ENCODE measurements at places on chromosomes 7 and 10.

DNA sequence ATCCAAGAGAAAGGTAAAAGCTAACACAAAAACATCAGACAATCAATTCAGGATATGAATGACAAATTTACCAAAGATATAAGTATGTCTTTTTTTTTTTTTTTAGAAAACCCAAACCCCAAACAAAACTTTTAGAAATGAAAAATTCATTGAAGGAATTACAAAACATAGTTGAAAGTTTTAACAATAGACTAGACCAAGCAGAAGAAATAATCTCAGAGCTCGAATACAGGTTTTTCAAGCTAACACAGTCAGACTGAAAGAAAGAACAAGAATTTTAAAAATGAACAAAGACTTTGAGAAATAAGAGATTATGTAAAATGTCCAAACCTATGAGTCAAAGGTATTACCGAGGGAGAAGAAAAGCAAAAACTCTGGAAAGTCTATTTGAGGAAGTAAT is 198.3 kb upstream of the SLC26A5 start:
- H3K27ac ChIP-seq = no peak overlapping the region

DNA sequence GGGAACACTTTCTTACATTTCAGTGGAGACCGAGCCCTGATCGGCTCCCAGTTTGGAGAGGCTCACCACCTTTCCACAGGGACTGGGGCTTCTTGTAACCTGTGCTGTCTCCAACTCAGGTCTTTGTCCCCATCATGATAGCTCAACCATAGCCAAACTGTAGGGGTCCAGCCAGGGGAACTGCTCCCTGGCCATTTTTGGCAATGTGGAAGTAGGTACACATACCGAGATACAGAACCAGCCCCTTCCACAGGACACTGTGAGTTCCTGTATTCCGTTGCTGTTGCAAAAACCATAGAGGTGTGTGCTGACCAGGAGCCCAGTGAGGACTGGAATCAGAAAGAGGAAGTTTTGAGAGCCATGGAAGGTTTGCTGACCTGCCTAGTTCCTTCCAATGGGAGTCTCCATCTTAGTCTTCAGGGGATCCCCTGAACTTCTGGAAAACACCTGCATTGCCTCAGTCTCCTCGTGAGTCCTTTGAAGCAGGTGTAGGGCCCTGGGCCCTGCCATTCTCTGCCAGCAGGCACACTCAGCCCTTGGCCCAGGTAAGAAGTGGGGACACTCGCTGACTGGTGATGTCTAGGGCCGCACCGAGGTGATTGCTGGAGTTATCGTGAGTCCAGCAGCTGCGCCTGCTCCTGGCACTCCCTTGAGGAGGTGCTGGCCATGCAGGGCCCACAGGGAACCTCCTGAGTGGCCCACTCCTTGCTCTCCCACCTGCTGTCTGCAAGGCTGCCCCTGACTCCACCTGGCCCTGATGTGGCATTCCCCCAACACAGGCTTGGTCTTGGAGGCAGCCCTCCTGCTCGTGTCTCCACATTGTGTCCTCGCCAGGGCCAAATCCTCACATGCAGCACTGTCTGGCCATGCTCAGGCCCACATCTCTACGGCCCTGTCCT is 11.2 kb downstream of the WDFY4 start:
- H3K27me3 ChIP-seq = no peaks in the 10 kb centered on the region
- H3K36me3 ChIP-seq = no peaks in the 10 kb centered on the region
- DNase-seq = no peak
- H3K4me1 ChIP-seq = no peaks in the 10 kb centered on the region
- H3K4me3 ChIP-seq = no peak overlapping the region
- H3K27ac ChIP-seq = no peak overlapping the region

DNA sequence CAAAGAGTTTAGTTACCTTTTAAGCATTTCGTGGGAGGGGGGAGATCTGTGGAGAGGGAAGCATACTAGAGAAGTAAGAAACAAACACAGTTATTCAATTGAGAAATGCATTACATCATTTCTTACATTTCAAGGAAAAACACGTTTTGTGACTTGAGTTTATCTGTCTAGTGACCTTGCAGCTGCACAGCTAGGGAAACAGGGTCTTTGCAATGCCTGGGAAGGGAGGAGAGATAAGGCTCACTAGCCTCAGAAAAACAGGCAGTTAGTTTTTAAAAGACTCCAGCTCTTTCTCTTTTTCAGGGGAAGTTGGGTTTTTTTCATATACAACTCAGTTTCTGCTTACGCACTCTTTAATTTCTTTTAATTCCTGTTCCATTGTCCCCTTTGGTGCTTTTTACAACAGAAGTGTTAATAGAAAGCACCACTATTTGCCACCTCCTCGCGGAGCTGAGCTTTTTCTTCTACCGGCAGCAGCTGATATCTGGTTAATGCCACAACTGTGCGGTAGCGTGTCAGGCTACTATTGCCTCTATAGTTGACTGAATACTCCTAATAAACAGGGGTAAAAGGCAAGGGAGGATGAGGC is 5.6 kb downstream of the CYP3A43 start:
- H3K4me1 ChIP-seq = no peaks in the 10 kb centered on the region
- no peak for DNase-seq
- H3K4me3 ChIP-seq = no peak overlapping the region
- no peaks in the 10 kb centered on the region for H3K27me3 ChIP-seq

- no peak overlapping the region for H3K4me3 ChIP-seq
- H3K27me3 ChIP-seq = no peaks in the 10 kb centered on the region
- no peak overlapping the region for H3K27ac ChIP-seq
- H3K4me1 ChIP-seq = no peaks in the 10 kb centered on the region
Measured at GRCh38 chr7:149830997-149831740, 7.0 kb upstream of the ZNF862 start.

DNA sequence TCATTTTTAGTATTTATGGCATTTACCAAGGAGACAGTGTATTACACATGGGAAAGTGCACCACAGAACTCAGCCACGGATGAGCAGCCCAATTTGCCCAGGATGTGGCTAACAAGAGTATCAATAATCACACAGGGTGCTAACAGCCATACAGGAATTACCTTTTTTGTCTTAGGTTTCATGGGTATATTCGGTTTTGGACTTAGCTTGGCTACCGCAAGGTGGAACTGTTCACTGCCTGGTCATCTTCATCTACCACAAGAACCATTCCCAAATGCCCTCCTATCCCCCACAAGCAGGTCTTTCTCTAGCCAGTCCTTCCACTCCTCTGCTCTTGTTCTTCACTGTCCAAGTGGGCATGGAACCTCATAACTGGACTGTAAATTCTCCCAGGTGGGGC is 6.0 kb downstream of the PDLIM1 start:
- no peaks in the 10 kb centered on the region for H3K27me3 ChIP-seq
- peaks cover 17% of the 10 kb centered on the region for H3K4me1 ChIP-seq
- no peak overlapping the region for H3K4me3 ChIP-seq
- no peaks in the 10 kb centered on the region for H3K36me3 ChIP-seq
- no peak for DNase-seq

GRCh38 chr7:155763691-155764437 is 48.4 kb downstream of the SHH start:
- H3K27ac ChIP-seq = peak overlapping the region; percentile 68
- H3K4me1 ChIP-seq = peaks cover 33% of the 10 kb centered on the region
- DNase-seq = peak; percentile 76
- peak overlapping the region; percentile 1 for H3K4me3 ChIP-seq

DNA sequence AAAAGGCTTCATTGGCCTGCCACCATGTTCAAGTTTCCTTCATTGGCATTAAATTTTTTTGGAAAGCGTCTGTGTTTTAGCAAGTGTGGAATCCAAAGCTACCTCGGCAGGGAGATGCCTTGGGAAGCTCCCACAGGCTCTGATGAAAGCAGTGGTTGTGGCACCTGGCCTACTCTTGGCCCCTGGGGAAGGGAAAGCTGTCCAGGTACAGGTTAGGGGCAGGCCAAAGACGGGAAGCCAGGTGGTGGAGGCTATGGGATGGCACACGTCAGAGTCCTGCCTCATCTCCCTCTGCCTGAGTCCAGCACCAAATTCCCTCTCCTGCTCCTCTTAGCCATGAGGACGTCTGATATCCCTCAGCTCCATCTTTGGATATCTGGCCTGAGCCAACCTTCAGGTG is 49.7 kb downstream of the C10orf120 start:
- no peaks in the 10 kb centered on the region for H3K36me3 ChIP-seq
- peaks cover 6% of the 10 kb centered on the region for H3K27me3 ChIP-seq
- no peaks in the 10 kb centered on the region for H3K4me1 ChIP-seq
- H3K27ac ChIP-seq = no peak overlapping the region

DNA sequence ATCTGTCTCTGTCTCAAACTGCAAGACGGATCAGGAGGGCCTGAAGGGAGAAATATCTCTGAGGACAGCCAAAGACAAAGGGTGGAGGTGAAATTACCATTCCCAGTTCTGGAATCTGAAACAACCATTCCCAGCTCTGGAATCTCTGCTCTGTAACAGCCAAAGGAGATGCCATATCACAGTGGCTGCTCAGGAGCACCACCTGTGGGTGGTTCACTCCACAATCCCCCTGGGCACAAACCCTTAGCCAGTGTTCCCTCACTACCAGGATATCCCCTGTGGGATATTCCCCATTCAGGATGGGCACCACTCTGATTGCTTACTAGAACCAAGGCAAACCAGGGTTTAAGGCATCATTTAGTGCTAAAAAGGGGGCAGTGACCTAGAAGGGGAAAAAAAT is 199.0 kb downstream of the HTR7 start:
- no peaks in the 10 kb centered on the region for H3K27me3 ChIP-seq
- no peaks in the 10 kb centered on the region for H3K4me1 ChIP-seq
- H3K36me3 ChIP-seq = no peaks in the 10 kb centered on the region
- no peak overlapping the region for H3K27ac ChIP-seq
- H3K4me3 ChIP-seq = no peak overlapping the region

DNA sequence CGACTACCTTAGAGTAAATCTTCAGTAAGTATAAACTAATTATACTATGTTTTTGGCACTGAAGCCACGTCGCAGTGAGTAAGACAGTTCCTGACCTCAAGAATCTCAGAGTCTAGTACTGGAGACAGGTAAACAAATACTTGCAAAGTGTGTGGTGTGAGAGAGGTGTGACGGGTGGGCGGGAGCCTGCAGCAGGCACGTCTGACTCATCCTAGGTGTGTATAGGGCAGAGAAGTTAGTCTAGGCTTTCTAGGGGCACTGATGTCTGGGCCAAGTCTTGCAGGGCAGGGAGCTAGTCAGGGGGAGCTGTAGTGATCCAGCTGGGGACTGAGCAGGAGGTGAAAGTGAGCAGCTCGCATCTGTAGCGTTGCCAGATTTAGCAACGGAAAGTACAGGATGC is 35.9 kb upstream of the SFTPD start:
- peaks cover 6% of the 10 kb centered on the region for H3K27me3 ChIP-seq
- DNase-seq = no peak
- no peak overlapping the region for H3K4me3 ChIP-seq
- no peaks in the 10 kb centered on the region for H3K4me1 ChIP-seq
- H3K36me3 ChIP-seq = no peaks in the 10 kb centered on the region
- no peak overlapping the region for H3K27ac ChIP-seq

DNA sequence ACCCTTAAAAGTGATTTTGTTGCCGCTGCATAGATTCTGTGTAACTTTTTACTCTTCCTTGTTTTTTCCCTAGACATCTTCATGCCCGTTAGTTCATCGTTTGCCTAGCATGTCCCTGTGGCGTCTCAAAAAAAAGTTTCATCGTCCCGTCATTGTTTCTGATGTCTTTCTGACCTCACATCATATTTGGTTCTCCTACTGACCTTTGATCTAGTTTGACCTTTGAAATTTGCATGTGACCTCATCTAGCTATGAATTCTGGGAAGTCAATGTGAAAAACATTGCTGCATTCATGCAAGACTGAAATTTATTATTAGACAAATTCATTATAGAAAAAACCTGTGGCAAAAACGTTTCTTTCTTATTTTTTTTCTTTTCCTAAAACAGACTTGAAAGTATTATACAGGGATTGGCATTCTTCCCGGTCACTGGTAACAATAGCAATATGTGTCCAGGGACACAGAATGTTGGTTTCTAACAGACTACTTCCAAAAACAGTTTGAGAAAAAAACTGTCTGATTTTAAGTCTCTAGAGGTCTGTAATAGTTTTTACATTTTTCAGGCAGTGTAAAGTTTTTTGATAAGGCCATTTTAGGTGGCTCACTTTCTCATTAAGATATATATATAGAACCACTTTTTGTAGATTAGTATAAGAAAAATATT is 280.9 kb downstream of the USP6NL start:
- no peak for DNase-seq
- no peak overlapping the region for H3K4me3 ChIP-seq
- no peaks in the 10 kb centered on the region for H3K27me3 ChIP-seq
- H3K36me3 ChIP-seq = peaks cover 85% of the 10 kb centered on the region
- H3K27ac ChIP-seq = no peak overlapping the region

DNA sequence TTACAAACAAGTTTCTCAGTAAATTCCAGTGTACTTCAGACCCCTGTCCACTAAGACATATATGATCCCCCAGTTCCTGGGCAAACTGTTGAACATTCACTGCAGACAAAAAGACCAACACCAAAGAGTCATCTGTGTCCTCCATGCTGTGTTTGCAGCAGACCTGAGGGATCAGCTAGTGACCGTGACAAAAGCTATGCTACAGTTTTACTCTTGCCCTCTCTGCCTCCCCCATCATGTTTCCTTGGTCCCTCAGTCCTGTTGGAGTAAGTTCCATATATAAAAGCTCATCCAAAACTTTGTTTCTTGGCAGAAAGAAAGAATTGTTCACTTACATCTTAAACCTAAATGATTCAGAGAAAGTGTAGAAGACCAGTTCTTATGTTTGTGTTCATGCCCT is 56.1 kb downstream of the PODXL start:
- DNase-seq = no peak
- peaks cover 8% of the 10 kb centered on the region for H3K4me1 ChIP-seq
- H3K36me3 ChIP-seq = peaks cover 10% of the 10 kb centered on the region
- no peaks in the 10 kb centered on the region for H3K27me3 ChIP-seq
- H3K4me3 ChIP-seq = no peak overlapping the region

DNA sequence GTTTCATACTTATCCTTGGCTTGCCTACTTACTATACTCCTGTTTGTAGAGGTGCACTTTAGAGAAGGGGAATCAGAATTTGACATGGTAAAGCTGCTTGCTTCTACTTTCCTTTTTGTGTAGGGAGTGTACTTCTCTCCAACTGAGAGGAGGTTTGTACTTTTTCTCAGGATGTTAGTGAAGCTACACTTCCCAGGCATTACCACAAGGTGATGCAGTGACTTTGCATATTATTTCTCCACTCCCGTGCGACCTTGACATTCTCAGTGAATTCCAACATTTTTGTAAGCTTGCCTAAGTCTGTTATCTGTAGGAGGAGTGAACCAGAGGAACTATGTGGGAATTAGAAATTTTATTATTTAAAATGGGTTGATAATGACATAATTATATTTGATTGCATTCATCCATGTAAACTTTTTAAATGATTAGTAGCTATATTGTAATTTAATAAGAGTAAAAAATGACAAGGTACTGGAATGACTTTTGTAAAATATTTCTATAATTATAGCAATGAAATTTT is 5.2 kb downstream of the TAX1BP1 start:
- no peak for DNase-seq
- H3K4me1 ChIP-seq = peaks cover 7% of the 10 kb centered on the region
- no peaks in the 10 kb centered on the region for H3K27me3 ChIP-seq
- peaks cover 17% of the 10 kb centered on the region for H3K36me3 ChIP-seq
- H3K4me3 ChIP-seq = no peak overlapping the region

DNA sequence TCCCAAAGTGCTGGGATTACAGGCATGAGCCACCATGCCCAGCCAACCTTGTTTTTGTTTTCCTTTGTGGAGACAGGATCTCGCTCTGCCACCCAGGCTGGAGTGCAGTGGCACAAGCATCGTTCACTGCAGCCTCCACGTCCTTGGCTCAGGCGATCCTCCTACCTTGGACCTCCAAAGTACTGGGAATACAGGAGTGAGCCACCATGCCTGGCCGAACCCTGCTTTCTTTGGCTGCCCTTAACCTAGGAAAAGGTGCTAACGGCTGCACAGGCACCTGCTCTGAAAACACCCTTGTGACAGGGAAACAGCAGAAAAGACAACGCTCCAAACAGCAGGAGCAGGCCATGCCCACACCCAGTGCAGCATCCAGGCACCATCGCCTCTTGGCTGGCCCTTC is 71.9 kb downstream of the OAT start:
- no peak overlapping the region for H3K27ac ChIP-seq
- H3K4me3 ChIP-seq = no peak overlapping the region
- DNase-seq = no peak
- H3K4me1 ChIP-seq = peaks cover 13% of the 10 kb centered on the region
- H3K27me3 ChIP-seq = no peaks in the 10 kb centered on the region
